ENCODE measurements at places on chromosomes 7 and 10.
A peak's percentile ranks its signal among the peaks of the same experiment; 100 is the strongest.

DNA sequence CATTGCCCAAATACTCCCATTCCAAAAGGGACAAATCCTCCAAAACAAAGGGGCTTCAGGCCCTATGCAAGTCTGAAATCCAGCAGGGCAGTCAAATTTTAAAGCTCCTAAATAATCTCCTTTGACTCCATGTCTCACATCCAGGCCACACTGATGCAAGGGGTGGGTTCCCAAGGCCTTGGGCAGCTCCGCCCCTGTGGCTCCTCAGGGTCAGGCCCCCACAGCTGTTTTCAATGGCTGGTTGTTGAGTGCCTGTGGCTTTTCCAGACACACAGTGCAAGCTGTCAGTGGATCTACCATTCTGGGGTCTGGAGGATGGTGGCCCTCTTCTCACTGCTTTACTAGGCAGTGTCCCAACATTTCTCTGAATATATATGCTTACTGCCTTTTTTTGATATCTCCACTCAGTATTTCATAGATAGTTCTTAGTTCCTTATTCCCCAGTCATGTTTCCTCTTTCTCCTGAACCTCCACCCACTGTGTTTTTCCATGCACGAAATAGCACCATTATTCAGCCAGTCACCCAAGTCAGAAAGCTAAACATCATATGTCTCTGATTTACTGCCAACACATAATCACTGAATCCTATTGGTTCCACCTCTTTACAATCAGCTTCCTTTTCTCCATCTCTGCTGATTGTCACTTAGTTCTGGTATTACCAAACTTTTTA, 172.6 kb upstream of the CACNA2D1 start:
- no peak for DNase-seq

DNA sequence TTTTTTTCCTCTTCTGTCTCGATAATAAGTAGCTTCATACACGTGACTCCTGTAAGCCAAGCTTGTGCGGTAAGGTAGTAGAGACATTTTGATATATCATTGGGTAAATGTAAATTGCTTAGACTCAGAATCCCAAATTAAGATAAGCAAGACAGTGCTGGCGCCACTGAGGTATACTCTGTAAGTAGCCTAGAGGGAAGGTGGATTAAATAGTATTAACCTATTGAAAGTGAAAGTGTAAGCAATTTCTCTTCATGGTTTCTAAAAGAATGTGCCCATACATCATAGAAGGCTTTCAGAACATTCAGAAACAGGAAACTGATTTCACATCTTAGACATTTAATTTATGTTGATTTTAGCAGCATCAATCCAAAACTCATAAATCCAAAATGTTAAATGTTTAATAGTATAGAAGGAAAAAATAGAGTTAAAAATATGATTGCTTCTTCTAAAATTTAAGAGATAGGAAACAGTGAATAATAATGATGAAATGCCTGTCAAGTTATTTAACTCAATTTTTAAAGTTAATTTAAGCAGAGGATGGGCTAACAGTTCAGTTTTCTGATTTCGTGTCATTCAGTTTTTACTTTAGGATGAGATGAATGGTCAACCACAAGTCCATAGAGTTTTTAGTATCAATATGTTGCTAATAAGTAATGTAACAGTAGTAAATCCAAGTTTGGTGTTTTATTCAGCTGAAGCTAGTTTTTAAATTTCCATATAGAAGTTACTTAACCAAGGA, 36.8 kb downstream of the LRRC72 start:
- no peak for DNase-seq

DNA sequence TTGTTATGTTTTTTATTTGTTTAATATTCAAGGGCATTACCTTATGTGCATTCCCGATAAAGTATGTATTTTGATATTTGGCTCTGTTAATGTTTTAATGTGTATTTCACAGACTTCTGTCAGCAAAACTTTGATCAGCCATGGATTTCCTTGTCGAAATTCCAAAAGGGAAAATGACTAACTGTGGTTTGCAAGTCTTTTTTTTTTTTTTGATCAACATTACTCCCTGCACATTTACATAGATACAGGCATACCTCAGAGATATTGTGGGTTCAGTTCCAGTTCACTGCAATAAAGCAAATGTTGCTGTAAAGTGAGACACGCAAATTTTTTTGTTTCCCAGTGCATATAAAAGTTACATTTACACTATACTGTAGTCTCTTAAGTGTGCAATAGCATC, 351.9 kb downstream of the CXCL12 start:
- no peak for DNase-seq

DNA sequence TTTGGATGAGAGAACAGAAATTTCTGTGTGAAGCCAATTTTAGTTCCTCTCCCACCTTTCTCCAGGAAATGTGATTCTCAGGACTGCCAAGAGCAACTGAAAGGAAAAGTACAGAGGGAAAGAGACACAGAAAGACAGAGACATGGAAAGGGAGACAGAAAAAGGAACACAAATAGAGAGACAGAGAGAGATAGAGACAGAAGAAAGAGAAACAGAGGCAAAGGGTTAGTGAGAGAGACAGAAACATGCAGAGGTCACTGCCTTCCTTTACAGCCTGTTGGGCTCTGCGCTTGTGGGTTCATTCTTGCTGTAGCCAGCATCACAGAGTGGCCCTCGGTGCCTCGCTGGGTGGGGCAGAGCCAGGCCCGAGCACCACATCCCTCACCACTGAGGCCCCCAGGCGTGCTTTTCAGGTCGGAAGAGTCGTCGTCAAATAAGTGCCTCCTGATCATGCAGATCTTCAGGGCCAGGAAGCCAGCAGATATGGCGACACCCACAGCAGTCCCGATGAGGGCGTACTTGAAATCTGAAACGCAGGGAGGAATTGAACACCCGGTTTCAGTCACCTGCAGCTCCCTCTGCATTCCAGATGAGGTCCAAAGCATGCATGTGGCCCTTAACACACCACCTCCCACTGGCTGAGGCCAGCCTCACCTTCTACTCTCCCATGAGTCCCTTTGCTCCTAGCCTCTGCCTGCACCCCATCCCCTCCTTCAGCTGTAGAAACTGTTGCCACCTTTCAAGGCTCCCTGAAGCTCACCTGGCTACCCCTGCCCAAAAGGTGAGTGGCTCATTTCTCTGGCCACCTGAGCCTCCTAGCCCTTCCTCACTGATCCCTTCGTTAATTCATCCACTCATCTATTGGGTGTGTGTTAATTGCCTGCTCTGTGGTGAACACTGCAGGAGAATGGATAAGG, 21.4 kb downstream of the TMEM273 start:
- no peak for DNase-seq

- DNase-seq, result no peak
Observed at GRCh38 chr10:97843281-97843671, 6.4 kb upstream of the GOLGA7B start.

DNA sequence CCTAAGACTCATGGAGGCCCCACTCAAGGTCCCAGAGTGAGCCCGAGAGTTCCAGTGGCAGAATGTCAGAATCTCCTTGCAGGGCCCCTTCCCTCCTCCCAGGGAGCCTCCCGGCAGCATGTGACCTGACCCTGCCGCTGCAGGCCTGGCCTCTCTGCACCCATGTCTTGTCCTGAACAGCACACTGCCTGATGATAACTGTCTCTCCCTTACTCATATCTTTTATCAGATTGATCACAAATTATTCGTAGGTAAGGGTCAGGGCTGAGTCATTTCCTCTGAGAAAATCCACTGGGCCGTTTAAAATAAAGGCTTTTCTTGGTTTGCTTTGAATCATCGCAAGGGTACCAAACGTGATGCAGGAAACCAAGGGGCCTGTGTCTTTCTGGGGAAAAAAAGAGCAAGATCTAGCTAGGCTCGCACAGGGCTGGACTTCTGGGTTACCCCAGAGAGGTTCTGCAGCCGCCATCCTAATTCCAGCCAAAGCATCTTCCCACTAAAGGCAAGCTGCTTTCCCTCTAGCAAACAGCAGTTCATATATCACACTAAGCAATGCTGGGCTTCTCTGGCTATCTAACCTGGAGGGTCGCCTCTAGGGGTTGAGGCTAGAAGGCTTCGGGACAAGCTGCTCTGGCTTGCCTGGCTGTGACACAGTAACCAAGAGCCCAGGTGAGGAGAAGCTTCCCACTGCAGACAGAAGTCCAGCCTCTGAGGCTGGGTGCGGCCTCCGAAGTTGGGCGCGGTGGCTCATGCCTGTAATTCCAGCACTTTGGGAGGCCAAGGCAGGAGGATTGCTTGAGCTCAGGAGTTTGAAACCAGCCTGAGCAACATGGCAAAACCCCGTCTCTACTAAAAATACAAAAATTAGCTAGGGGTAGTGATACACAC, 104.9 kb downstream of the SPDYE5 start:
- no peak for DNase-seq

DNA sequence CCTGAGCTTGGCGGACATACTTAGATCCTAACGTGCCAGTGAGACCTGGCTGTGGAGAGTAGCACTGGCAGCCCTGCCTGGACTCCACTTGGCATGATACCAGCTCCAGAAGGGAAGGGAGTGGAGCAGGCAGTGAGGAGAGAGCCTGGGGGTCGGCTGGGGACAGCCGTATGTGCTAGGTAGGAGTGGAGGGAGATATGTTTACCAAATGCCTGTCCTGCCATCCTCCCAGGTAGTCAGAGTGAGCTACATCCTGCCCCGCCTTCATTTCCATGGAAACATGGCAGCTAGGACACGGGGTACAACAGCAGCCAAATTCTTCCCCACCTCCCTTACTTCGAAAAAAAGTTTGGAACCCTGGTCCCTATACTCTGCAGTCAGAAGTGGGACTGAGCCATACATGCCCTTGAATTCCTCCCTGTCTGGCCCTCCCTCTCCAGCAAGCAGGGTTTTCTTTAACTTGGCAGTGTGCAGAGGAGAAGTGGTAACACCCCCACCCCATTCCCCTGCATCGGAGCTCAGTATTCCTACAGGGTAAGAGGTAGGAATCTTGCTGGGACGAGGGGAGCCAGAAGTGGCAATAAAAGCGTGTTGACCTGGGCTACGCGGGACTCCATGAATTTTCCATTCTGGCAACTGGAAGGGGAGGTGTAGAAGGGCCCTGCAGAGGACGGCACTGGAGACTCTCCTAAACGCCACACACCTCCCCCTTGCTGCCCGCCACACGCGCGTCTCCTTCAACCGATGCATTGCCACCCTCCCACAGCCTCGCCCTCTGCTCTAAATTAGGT, 20.0 kb upstream of the SMO start:
- peak; percentile 71 for DNase-seq

DNA sequence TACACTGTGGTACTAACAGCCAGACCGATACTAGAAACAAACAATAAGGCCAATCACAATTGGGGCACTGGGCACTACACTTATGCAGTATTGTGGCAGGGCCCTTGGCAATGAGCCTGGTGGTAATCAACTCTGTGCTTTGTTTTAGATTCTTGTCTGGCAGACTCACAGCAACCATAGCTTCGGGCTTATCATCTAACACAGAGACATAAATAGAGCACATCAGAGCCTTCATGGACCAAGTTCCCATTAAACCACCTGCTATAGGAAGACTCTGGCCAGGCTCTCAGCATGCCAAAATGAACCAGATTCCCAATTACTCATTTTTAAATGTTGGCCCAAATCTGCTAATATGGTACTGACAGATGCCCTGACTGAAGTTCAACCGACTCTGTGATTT, 218.6 kb downstream of the DGKI start:
- DNase-seq, result no peak

DNA sequence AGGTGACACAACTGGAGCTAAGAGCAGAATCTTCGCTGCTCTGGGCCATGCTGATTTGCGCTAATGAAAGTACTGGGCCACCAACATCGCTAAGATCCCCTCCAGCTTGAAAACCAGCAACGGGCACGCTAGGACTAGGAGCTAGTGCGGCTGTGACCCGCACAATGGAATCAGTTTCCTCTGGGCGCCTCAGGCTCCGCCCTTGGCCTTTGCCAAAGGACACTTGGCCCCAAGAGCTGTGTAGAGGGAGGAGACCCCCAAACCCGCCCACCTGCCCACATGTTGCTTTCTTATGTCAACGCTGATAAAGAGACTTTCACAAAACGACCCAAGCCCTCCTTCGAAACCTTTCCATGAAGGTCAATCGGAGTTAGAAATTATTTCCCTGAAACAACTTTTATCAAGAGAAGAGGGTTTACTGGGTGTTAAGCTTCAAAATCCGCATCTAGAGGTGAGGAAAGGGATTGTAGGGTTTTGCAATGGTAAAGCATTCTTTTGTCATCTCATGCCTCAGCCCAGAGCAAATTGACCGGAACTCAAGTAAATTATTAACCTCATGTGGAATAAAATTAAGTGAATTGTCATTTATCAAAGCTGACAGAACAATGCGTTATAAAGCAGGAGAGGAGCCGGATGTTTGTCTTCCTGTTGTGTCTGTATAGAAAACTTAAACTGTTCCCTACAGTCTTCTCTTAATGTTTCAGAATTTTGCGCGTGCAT, 9.4 kb downstream of the ABCB5 start:
- no peak for DNase-seq

GRCh38 chr10:43865265-43866135, 216.8 kb upstream of the ZNF32 start:
- DNase-seq, result no peak

GRCh38 chr7:148084138-148084537, 506.4 kb upstream of the C7orf33 start:
- DNase-seq, result peak; percentile 73

DNA sequence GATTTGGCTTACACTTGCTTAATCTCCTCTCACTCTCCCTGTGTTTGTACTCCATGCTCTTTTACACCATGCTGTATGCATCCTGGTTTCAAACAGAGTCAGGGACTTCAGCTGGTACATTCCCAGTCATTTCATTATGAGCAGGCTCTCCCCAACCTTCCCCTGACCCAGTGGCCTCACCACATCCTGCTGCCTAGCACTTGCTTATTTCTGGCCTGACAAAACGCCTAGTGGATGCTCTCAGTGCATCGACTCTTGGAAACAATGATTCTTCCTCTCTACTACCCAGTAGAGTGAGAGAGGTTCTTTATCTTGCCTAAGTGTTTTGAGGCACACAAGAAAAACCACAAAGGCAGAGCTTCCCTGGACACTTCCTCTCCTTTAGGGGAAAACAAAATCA, 63.4 kb downstream of the CAV1 start:
- DNase-seq, result no peak

DNA sequence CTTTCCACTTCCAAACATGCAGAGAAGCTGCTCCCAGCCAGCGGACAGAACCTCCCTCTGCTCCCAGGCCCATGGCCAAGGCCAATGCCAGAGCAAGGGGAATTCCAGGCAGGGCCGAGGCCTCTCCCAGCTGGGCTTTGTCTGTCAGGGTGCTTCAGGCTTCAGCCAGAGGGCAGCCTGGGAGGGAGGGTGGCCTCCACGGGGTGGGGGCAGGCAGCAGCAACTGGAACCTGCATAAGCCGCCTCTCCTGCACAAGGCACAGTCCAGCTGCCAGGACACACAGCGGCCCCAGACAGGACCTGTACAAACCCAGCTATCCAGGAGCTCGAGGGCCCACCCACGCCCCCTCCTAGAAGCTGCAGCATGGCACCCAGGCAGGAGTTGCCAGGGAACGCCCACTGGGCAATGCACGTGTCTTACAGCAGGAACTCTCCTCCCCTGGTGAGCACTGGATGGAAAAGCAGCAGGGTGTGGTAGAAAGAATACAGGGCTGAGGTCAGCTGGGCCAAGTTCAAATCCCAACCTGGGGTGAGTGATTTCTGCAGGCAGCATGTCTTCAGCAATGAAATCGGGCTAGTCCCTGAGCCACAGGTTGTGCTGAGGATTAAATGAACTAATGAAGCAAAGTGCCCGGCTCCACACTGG, 7.6 kb downstream of the FAM53B start:
- no peak for DNase-seq

All from retina (tissue), 1 donor.